BJ (cell line): ENCODE measurements at places on chromosomes 2 and 18.

GRCh38 chr2:64153811-64154210 lies 9.6 kb upstream of the PELI1 start:
- no peak for DNase-seq

- no peak for DNase-seq
These were observed 26.8 kb upstream of the SLC9A2 start for GRCh38 chr2:102592601-102593000.

DNA sequence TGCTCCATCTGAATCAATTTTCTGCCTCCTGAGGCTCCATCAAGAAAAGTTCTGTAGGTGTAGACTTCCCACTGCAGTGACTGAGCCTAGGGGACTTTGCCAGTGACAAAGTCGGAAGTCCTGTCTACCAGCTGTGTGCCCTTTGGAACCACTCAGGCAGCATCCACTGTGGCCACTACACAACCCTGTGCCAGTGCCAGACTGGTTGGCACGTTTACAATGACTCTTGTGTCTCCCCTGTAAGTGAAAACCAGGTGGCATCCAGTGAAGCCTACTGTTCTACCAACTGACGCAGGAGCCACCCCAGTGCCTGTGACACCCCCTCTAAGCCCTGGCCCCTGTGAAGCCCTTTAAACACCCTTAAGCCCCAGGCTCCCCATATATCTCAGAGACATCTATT lies 132.1 kb upstream of the SERPINE2 start:
- DNase-seq = no peak

- no peak for DNase-seq
These were observed 19.6 kb downstream of the UGP2 start for GRCh38 chr2:63861220-63861822.

GRCh38 chr2:127508631-127509034 lies 17.7 kb downstream of the IWS1 start:
- peak; percentile 99 for DNase-seq

DNA sequence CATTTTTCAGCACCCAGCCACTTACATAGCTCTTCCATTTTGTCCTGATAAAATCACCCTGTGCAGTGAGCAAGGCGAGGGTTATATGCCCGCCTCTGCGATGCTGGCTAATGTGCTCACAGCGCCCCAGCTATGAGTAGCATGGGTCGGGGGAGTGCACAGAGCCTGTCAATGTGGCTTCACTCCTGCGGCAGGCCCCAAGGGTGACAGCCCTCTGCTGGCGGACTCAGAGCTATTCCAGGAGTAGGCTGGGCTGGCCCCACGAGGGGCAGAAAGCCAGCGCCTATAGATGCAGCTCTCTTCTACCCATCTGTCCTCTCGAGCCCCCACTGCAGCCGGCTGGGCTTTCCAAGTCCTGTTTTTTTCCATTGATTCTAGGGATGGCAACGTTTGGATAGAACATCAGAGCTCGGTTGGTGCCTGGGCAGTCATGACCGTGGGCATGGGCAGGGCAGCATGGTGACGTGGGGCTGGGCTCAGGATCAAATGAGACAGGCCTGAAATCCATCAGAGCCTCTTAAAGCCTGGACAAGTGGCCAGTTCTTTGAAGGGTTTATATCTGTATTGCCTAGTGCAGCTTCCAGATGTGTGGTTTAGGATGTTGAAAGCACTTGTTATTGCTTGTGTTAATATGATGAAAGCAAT lies 134.7 kb downstream of the MCFD2 start:
- no peak for DNase-seq
